Activated CD4-positive, alpha-beta T cell treated with anti-CD3 and anti-CD28 coated beads for 36 hours (primary cell): ENCODE measurements at places on chromosomes 12 and 14. TPM values are rescaled to one million over a fixed set of nuclear protein-coding genes. Genes with fewer than 3 reads are reported as not detected.
A peak's percentile ranks its signal among the peaks of the same experiment; 100 is the strongest.

DNA sequence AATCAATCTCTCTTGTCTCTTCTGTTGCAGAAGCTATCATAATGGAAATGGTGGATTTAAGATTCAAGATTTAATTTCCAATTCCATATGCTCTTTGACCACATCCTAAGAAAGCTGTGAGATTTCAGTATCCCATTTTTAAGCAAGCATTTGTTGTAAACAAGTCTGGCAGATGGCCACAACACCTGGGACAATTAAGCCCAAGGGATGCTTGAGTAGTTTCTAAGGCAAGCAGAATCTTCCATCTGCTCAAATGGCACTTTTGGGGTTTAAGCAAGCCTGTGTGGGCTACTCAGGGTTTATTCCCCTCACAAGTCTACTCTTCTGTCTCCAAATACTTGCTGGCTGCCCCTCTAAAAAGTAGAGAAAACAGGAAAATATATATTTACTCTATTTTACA is 304.7 kb upstream of the SYT1 start:
- no peaks in the 10 kb centered on the region for H3K4me1 ChIP-seq
- H3K4me3 ChIP-seq, result no peak overlapping the region
- no peak for DNase-seq
- H3K27ac ChIP-seq, result no peak overlapping the region
- H3K36me3 ChIP-seq, result no peaks in the 10 kb centered on the region
- H3K27me3 ChIP-seq, result no peaks in the 10 kb centered on the region

DNA sequence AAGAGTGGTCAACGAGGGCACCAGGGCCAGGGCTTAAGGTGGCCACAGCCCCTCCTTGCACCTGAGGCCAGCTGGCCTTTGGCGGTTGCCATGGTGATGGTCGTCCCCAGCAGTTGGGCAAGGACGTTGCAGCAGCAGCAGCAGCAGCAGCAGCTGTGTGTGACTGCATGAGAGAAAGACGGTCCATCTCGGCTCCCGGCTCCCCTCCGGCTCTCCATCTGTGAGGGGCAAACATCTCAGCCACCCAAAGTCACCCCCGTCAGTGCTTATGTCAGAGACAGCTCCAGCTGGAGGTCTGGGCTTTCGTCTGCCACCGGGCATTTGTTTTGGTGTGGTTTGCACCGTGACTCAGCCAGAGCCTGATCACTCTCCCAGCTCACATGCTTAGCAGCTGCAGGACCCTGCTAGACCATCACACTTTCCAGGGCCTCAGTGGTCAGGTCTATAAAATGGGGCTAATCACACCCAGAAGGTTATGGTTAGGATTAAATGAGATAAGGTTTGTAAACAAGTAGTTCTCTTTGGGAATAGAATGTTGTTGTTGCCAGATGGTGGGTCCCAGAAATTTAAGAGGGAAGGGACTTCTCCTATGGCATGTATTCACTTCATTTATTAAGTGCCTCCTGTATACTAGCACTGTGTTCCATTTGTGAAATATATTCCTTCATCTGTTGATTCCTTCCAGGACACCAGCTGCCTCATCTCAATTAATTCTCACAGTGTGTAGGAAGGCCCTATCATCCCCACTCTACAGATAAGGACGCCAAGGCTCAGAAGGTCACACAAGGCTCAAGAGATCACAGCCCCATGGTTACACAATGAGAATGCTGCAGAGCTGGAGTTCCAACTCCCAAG is 212.6 kb upstream of the LHX5 start:
- no peaks in the 10 kb centered on the region for H3K4me1 ChIP-seq
- H3K27ac ChIP-seq, result no peak overlapping the region
- H3K27me3 ChIP-seq, result peaks cover 1% of the 10 kb centered on the region
- DNase-seq, result no peak

GRCh38 chr12:121793838-121794533 is 498 bp upstream of the RHOF start:
- H3K27ac ChIP-seq, result peak overlapping the region; percentile 92
- H3K4me3 ChIP-seq, result peak overlapping the region; percentile 96
- peaks cover 56% of the 10 kb centered on the region for H3K4me1 ChIP-seq
- peak; percentile 98 for DNase-seq
- H3K27me3 ChIP-seq, result no peaks in the 10 kb centered on the region

- no peaks in the 10 kb centered on the region for H3K27me3 ChIP-seq
- no peak overlapping the region for H3K4me3 ChIP-seq
- H3K4me1 ChIP-seq, result no peaks in the 10 kb centered on the region
These were observed 108.8 kb upstream of the TSPAN8 start for GRCh38 chr12:71266606-71267005.

GRCh38 chr12:53577941-53578352 is 48.2 kb downstream of the ATF7 start:
- peaks cover 20% of the 10 kb centered on the region for H3K36me3 ChIP-seq
- no peak overlapping the region for H3K4me3 ChIP-seq
- peak overlapping the region; percentile 32 for H3K27ac ChIP-seq
- no peaks in the 10 kb centered on the region for H3K27me3 ChIP-seq

DNA sequence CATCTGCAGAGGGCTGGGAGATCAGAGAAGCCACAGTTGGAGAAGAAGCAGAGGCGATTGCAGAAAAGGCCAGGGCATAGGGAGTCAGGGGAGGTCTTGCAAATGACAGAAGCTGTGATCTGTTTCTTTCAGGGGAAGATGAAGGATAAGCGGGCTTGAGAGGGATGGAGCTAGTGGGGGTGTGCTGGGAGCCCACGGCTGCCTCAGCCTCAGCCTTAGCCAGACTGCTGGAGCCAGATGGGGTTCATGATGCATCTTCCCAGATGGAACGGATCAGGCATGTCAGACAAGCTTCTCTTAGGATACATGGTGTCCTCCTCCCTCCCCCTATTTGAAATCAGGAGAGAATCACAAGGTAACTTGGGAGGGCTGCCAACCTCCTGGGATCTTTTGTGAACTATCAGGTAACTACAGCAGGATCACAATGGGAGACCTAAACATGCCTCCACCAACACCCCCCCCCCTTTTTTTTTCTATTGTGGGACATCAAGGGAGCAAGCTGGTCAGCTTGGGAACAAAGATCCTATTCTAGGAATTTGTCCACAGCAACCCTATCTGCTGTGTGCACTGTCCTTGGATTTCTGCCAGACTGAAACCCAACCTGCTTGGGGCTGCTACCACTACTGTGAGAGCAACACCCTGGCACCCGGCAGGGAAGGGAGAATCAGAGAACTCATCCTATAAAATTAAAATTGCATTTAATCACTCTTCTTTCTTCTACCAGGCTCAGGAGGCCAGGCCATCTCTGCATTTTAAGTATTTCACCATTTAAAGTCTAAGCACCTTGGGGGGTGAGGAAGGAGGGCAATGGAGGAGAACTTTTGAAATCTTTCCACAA is 10.7 kb upstream of the ATP2A2 start:
- H3K4me1 ChIP-seq, result no peaks in the 10 kb centered on the region
- no peaks in the 10 kb centered on the region for H3K36me3 ChIP-seq
- peaks cover 2% of the 10 kb centered on the region for H3K27me3 ChIP-seq
- H3K4me3 ChIP-seq, result no peak overlapping the region

GRCh38 chr12:24899503-24900075 is 49.3 kb downstream of the BCAT1 start:
- H3K4me1 ChIP-seq, result peaks cover 50% of the 10 kb centered on the region
- peaks cover 11% of the 10 kb centered on the region for H3K36me3 ChIP-seq
- peak overlapping the region; percentile 6 for H3K4me3 ChIP-seq
- no peak overlapping the region for H3K27ac ChIP-seq

GRCh38 chr14:73712540-73713180 is 1.5 kb downstream of the PNMA1 start:
- peak overlapping the region; percentile 98 for H3K4me3 ChIP-seq
- DNase-seq, result peak; percentile 71
- peak overlapping the region; percentile 94 for H3K27ac ChIP-seq
- peaks cover 13% of the 10 kb centered on the region for H3K4me1 ChIP-seq
- H3K36me3 ChIP-seq, result peaks cover 20% of the 10 kb centered on the region

DNA sequence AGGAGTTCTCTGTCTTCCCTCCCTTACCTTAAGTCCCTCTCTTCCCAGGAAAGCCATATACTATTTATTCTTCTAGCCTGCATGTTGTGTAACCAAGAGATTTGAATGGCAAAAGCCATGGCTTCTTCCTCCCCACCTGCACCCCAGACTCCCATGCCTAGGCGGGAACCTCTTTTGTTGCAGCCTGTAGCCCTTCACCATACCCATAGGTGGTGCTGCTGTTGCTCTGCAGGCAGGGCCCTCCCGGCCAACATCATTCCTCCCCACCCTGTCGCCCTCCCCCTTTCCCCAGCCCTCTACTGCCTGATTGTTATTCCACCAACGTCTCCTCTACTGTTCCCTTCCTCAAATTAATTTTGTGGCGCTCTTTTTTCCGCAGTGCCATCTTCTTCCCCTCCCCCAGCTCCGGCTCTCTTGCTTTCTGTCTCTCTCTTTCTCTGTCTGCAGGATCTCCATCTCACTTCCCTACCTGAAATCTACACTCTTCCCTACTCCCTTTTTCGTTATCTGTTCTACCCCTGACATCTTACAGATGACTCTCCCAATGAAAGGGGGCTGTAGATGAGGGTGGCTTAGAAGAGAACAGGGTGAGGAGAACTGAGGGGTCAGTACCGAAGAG is 13.8 kb downstream of the NGDN start:
- H3K27ac ChIP-seq, result no peak overlapping the region
- H3K36me3 ChIP-seq, result peaks cover 25% of the 10 kb centered on the region
- H3K4me3 ChIP-seq, result no peak overlapping the region
- DNase-seq, result peak; percentile 41

Gene ETNK1
- 62.1 TPM for total RNA-seq

Gene GARIN6
- not detected for total RNA-seq

Gene ING4
- total RNA-seq, result 14.9 TPM
